ENCODE measurements at places on chromosomes 7 and 10.

- no peak for DNase-seq
These were observed 959 bp upstream of the FAM107B start for GRCh38 chr10:14775656-14776055.

- DNase-seq, result no peak
These were observed 67.4 kb downstream of the PLXNA4 start for GRCh38 chr7:132508724-132509353.

- DNase-seq, result no peak
These were observed 1.0 kb downstream of the POLM start for GRCh38 chr7:44081266-44081748.

DNA sequence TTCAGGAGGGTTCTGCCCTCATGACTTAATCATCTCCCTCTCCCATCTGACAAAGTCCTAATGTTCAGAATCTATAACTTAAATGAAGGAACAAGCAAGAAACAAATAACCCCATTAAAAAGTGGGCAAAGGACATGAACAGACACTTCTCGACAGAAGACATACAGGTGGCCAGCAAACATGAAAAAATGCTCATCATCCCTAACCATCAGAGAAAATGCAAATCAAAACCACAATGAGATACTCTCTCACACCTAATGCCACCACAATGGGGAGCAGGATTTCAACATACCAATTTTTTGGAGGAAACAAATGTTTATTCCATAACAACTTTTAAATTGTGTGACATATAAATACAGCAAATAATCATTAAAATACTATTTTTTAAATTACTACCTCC is 3.0 kb upstream of the HTR7 start:
- DNase-seq, result no peak

DNA sequence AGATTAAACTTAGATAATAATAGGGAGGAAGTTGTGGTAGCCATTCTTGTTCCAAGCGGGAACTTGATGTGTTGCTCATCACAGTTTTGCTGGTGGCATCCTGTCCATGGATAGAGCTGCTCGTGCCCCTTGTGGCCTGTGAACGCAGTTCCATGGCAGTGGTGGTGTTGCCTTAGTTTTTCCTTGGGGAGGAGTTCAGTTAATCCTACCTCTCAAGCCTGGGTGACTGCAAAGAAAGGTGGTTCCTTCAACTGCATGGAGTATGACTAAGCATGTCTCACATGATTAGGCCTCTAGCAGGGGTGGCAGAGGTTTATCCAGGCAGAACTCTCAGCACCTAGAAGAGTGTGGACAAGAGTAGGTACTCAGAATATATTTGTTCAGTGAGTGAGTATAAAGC is 99.7 kb downstream of the MAPK8 start:
- no peak for DNase-seq

GRCh38 chr10:117449636-117450035 is 74.4 kb upstream of the PDZD8 start:
- no peak for DNase-seq

DNA sequence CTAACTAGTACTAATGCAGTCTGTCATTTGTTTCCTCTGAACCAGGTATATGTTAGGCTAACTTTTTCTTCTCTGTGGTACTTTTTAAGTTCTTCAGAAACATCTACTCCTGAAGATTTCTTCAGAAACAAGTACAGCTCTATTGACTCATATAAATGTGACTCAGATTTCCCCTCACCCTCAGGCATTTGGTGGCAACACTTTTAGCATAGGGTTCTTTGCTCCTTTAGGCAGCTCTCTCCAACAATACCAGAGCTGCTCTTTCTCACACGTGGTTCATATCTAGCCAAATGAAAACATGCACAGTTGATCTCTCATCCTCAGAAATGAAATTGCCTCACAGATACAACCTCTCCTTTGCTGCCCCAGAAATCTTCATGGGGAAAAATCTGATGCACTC is 939.8 kb downstream of the SORCS1 start:
- DNase-seq, result no peak

DNA sequence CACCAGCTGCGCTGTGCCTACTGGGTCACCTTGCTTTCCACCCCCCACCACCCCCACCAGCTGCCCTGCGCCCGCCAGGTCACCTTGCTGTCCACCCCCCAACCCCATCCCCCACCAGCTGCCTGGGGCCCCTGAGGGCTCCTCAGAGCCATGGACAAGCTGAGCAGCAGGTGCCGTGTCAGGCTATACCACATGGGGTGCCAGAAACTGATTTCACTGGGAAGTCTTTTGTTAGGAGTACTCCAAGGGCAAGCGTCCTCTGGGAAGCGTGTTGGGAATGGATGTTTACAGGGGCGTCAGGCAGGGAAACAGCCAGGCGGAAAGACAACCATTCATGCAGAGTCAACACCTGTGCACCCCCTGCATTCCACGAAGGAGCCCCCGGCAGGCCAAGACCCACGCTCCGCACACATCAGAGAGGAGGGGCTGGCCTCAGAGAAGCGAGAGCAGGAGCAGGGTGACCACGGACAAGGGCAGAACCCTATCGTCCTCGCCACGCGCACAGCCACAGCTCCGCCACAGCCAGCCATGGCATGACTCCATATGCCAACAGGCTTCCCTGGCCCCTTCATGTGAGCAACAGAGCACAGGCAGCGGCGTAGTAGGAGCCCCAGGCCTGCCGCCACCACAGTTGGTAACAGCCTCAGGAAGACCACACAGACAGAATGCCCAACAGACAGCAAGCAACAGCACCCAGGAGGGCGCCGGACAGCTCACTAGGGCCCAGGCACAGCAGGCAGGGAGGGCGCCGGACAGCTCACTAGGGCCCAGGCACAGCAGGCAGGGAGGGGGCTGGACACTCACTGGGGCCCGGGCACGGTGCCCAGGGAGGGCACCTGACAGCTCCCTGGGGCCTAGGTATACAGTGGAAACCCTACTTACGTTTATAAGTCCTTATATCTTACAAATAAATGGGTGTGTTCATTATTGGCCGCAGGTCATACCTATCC is 180.8 kb downstream of the MAD1L1 start:
- DNase-seq, result no peak

GRCh38 chr7:28961972-28962371 is 3.8 kb upstream of the TRIL start:
- DNase-seq, result no peak

GRCh38 chr7:127525866-127526480 is 59.4 kb downstream of the GCC1 start:
- DNase-seq, result no peak

DNA sequence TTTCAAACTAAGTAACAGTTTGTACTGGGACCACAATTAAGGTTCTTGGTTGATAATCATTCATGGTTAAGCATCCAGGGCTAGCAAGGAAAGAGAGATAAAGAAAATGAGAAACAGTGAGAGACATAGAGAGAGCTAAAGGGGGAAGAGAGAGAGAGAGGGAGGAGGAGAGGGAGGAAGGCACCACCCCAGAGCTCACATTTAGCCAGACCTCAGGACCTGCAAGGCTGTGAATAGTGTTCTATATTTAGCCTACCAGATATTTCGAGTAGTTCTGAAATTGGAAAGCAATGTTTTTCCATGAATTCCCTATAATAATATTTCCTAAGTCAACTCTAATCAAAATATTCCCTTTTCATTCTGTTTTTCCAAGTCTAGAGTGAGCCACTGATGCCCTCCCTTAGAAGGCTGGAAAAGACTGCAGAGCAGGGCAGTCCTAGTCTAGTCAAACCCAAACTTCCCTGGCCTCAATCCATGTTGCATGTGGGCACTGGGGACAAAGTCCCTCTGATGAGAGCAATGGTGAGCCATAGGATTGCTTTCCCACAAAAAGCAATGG is 119.4 kb upstream of the INHBA start:
- no peak for DNase-seq

DNA sequence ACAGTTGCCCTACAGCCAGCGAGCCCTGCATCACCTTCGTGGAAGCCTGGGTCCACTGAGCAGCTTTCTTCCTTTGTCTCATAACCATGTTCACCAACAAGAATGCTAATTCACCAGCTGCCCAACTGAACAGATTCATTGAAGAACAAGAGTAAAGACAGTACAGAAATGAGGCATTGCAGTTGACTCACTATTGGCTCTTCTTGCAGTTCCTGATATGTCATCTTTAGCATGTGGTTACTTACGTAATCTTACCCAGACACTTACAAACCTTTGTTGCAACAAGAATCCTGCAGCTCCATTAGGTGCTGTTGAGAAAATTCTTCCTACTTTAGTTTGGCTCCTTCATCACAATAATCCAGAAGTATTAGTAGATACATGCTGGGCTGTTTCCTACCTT is 174.0 kb upstream of the TPK1 start:
- DNase-seq, result no peak

DNA sequence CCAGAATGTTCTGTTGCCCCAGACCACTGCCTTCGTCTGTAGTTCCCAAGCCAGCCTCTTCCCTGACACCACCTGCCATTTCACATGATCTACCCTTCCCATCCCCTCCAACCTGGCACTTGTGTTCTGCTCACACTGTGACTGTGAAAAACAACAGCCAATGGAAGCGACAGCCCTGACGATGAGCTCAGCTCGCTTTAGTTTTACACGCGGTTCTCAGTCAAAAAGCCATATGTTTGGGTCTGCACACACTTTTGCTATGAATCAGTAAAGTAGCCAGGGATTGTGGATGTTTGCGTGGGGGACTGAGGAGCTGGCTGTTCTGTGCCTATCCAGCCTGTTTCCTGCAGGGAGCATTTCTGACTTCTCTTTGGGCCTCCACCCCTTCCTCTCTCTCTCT is 282.7 kb downstream of the WDR11 start:
- no peak for DNase-seq

- DNase-seq, result no peak
These were observed 10.7 kb downstream of the ARMH3 start for GRCh38 chr10:102045292-102045691.

- DNase-seq, result no peak
These were observed 22.7 kb upstream of the MKRN1 start for GRCh38 chr7:140501966-140502365.

GRCh38 chr7:34091321-34091917 is 186.1 kb downstream of the BMPER start:
- no peak for DNase-seq

Measured in stimulated activated CD4-positive, alpha-beta T cell treated with anti-CD3 and anti-CD28 coated beads, Interleukin-1b, Interleukin-23, amount 100 ng/mL, for 1 hour (primary cell).